ENCODE measurements at places on chromosomes 7 and 10.
A peak's percentile ranks its signal among the peaks of the same experiment; 100 is the strongest.

DNA sequence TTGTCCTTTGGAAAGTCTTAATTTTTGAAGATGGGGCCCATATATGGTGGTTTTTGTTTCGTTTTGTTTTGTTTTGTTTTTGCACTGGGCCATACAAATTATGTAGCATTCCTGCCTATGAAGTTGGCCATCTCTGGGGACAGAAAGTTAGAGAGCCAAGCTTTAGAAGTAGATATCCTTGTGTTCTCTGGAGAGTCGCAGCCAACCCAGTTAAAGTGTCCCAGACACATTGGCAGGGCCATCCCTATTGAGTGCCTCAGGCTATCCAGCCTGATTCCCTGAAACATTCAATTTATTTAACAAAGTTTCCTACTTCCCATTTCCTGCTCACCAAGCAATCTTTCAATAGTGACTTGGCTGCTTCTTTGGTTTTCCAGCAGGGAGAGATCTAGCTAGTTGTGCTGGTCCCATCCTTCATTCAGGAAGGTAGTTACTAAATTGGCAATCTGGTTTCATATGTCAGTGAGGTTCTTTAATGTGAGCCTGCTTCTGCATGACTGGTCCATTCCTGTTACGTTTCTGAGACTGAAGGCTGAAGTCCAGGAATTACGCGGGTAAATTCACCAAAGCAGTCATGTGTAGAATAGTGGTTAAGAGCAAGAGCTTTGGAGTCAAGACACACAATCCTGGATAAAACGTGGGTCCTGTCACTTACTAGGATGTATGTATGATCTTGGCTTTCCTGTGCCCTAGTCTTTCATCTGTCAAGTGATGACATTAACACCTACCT, 49.3 kb upstream of the HBP1 start:
- no peak for DNase-seq

GRCh38 chr7:24825931-24826661, 68.8 kb upstream of the GSDME start:
- DNase-seq = no peak

DNA sequence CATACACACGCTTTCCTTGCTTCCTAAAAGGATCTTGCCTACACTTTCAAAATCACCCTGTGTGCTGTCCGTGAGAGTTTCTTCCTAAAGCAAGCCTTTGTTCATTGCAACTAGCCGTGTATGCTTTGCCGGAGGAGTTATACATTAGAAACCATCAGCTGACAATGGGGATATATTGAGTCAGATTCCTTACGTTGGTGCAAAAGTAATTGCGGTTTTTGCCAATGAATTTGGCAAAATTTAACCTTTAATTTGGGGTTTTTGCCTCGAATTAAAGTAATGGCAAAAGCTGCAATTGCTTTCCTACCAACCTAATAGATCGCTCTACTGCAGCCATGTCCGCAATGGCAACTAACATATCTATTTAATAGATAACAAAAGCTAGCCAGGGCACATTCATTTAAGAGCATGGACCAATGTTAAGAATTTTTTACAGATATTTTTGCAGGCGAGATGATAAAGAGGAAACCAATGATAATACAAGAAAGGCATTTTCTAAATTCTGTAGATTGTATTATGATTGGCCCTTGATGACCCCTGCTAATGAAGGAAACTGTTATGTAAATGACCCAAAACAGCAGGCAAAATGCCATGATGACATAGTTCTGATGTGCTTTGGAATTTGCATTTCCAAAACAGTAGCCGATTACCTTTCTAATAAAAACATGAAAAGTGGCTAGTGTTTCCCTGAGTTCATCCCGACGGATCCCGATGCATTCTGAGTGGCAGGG, 184.8 kb upstream of the NRP1 start:
- no peak for DNase-seq

- no peak for DNase-seq
These were observed 199.2 kb downstream of the MBL2 start for GRCh38 chr10:52573347-52573746.

GRCh38 chr7:34846976-34847375, 189.0 kb downstream of the NPSR1 start:
- no peak for DNase-seq

GRCh38 chr10:113945075-113945686, 90.7 kb downstream of the NHLRC2 start:
- DNase-seq = no peak

- DNase-seq = no peak
These were observed 38.4 kb downstream of the UNCX start for GRCh38 chr7:1271046-1271445.

DNA sequence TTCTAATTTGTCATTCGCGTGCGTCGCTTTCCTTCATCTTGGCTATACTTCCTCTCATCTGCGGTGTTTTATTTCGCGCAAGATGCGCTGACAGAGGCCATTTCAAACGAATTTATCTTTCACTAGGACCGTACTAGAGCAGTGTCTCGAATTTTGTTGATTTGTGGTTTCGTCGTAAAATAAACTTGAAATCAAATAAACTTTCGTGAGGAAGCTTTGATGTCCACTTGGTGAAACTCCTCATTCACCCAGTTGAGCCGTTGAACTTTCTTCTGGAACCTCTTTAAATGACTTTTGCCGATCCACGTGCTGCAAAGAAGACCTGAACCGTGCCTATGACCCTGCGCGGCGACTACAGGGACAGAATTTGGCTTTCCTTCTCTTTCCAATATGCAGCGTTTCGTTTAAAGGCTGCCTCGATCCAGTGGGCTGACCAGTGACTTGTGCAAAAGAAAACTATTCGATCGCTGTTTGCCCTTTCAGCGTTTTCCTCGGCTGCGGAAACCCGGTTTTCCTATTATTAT, 163.9 kb upstream of the PPP1R3A start:
- DNase-seq = no peak

GRCh38 chr7:130996833-130997231, 262.8 kb upstream of the KLF14 start:
- DNase-seq = peak; percentile 67
